ENCODE measurements at places on chromosomes 5 and 9.
A peak's percentile ranks its signal among the peaks of the same experiment; 100 is the strongest.

GRCh38 chr9:88358723-88359122, 29.5 kb upstream of the SPIN1 start:
- no peak for DNase-seq

DNA sequence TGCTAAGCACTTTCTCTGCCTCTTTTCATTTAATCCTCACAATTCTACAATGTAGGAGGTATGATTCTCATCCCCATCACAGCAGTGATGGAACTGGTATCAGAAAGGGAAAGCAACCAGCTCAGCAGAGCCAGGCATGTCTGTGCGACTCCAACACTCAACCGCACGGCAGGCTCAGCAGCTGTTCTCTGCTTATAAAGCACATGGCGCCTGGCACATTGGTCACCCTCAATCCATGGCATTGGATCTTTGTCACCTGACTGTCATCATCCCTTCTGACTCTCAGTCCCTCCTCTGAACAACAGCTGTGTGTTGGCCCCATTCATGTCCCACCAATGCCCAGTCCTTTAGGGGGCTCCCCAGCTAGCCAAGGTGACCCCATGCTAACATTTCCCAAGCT, 45.1 kb upstream of the HAND1 start:
- no peak for DNase-seq

DNA sequence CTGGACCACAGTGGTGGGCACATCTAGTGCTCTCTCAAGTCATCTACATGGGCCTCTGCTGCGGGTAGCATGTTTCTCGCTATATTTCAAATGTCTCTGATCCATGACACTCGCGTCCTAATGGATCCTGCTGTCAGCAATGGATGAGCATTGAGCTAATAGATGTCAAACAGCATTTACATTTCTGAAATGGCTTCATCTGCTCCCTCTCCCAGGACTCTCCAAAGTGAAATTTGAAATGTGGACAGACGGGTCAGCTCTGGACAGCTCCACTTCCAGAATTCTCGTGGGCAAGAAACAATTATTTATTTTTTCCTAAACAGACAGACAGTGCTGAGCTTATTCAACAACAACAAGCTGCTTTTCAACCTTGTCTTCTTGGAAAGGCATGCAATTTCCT, 58.1 kb downstream of the FSTL4 start:
- DNase-seq, result no peak

- no peak for DNase-seq
Observed at GRCh38 chr5:6201631-6202030, 176.7 kb downstream of the MED10 start.

DNA sequence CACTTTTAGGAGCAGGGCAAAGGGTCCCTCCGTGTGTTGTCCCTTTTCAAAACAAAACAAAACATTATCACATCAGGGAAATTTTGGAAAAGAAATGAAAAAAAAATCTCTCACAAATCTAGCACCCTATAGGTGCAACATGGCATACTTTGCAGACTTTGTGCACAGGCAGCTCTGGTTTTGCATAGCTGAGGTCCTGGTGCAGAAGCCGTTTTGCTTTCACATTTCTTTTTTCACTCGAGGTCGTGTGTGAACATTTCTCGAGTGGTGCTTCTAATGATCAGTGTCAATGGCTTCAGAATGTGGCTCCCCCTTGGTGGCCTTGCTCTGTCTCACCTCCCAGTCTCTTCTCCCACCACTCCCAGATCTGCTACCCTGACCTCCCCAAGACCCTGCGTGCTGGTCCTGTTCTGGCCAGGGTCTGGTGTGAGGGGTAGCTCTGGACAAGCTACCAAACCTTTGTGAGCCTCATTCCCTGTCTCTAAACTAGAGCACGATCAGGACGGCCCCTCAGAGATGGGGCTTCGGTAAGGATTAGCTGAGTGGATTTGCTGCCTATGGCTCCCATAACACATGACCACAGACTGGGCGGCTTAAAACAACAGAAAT, 258.0 kb downstream of the NSG2 start:
- no peak for DNase-seq

GRCh38 chr5:93791518-93791972, 50.1 kb upstream of the POU5F2 start:
- no peak for DNase-seq

- DNase-seq, result no peak
Observed at GRCh38 chr5:143400541-143401226, 2.8 kb downstream of the NR3C1 start.

GRCh38 chr5:154276973-154277331, 86.4 kb downstream of the GALNT10 start:
- DNase-seq, result peak; percentile 94

GRCh38 chr9:121013911-121014310, 36.2 kb downstream of the C5 start:
- DNase-seq, result no peak

DNA sequence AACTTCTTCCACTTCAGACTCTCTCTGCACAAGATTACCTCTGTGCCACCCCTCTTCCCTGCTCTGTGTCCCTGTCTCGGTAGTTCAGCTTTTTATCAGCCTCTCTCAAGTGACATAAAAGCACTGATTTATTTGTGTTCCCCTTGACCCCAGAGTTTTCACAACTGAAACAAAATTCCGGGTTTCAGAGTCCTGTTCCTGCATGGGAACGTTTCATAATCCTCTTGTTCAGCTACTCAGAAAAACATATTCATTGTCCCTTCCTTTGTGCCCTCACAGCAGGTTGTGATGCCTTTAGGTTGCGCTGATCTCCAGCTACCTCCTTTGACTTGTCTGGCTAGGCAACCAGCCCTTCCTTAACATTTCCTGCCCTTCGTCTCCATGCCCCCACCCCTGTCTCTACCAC, 13.7 kb upstream of the ITGA1 start:
- no peak for DNase-seq

DNA sequence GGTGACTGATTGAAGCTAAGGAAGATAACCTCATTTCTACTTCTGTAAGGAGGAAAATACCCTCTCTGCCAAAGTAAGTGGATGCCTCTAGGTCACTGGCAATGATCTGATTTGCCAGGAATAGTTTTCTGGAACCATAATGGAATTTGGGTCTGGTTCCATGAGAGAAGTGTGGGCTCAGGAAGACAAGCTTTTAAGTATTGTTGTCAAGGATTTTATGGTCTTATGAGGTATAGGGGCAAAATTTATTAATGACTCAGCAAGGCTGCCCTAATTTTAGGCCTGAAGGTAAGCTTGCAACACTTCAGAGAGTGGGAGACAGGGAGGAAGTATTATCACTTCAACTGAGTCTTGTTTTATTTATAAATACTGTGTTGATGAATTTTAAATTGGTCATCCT, 322.6 kb upstream of the ACTBL2 start:
- DNase-seq, result no peak

DNA sequence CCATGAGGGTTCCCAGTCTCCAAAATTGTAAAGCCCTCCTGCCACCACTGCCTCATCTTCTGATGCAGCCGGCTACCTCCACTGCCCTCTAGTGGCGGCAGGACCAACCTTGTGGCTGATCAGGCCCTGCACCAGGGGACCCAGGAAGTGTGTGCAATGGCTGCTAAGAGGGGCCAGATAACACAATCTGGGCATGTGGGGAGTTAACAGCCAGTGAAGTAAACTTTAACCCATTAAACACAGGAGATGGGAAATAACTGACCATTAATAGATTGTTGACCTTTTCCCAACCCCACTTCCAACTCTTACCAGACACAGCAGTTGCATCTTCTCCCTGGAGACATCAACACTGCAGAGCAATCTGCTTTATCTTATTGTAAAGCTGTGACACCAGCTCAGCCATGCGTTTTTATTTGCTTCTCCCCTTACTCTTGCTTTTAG, 63.3 kb downstream of the FREM1 start:
- no peak for DNase-seq

DNA sequence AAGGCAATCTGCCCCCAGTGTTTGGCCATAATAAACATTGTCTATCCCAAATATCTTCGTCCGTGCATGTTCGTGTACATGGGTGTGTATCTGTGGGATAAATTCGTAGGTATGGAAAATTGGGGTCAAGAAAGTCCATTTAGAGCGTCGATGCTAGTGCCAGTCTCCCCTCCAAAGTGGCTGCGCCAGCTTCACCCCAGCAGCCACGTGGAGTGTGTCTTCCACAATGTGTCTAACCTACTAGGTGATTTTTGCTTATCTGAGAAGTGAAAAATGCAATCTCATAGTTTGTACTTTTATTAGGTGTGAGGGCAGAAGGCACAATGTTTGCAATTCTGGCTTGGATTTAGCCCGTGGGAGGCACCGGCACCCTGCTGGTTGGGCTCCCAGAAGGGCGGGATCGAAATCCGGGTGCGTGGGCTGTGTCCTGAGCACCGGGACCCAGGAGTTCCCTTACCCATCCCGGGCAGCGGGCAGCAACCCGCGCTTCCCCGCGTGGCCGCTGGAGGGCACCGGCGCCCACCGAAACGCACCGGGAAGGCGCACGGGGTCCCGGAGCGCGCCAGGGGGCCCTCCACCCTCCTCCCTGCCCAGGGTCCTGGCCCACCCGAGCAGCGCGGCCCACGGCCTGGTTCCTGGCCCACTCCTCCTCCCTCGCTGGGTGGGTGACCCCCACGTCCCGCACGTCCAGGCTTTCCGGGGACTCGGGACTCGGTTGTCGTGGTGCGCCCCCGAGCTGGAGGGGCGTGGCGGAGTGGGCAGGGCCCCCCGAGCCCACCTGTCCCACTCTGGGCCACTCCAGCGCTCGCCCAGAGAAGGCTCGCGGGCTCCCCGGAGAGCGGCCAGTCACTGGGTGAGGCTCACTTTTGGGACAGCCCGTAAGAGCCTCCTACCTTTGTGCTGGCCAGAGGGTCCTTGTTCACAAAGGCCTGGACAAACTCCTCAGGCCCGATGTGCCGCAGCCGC, 55.4 kb upstream of the RNF130 start:
- no peak for DNase-seq

GRCh38 chr5:135591277-135591676, 12.5 kb upstream of the CXCL14 start:
- no peak for DNase-seq

DNA sequence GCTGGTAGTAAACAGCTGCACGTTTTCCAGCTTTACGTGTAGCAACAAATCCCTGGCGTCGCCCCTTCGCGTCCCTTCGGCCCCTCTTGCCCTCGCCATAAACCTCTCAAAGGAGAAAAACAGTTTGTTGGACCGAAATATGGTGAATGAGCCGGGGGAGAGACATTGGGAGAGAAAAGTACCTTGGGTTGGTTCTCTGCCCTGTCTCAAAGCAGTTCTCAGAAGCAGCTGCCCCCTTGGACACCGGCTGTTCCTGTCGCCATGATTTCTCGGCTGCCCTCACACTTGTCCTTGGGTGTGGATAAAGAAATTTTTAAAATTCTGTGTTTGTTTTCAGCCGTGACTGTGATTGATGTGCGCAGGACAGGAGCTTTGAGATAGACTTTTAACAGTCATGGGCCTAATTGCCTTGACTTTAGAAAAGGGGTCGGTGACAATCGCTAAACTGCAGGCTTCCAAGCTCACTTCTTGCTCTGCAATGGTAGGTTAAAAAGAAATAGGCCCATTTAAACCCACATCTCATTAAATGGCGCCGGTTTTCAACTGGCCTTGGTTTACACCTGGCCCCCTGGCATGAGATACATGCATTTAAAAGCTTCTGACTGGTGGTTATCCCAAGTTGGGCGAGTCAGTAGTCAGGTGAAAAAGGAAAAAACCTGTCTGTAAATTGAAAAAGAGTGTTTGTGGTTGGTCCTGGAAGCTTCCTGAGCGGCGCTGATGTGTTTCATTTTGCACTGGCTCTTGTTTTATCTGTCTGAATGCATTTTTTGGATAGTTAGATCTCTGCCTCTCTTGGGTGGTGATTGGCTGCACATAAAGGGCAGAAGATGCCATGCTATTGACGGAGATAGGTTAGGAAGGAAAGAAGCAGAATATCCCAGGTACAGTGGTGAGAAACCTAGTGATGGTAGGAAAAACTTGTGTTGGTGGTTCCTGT, 983 bp downstream of the RCL1 start:
- DNase-seq, result no peak

DNA sequence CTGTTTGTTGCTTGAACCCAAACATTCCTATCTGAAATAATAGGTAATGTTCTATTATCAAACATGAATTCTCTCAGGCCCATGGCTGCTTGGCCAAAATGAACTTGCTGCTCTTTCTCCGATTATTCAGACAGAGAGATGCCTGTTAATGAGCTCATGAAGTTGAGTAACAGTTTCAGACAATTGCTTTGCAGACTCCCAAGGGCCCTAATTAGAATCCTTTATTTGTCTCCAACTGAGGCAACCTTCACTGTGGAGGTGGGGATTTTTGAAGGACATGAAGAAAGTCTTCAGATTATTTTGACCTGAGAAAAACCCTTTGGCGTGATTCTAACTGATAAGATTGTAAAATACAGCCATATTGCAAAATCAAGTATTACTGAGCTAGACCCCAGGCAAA, 466.7 kb downstream of the NFIB start:
- no peak for DNase-seq

- no peak for DNase-seq
Observed at GRCh38 chr5:125549322-125549911, 803.0 kb upstream of the ZNF608 start.

GRCh38 chr5:17691762-17692161, 57.5 kb downstream of the TAF11L14 start:
- DNase-seq, result no peak

DNA sequence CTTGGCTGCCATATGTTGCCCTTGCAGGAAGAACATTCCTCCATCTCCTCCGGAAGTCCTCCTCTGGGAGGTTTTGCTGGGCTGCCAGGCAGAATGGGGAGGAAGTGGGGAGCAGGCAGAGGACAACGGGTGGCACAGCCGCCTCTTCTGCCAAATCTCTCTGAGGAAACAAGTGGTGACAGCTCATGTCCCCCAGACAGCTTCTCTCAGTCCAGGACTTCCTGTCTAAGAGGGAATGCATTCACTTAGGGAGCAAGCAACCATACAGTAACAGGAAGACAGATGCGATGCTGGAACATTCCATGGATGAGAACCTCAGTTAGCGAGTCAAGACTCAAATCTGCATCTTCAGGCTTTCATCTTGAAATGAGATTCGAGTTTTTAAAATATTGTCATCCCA, 701.0 kb downstream of the SEMA5A start:
- no peak for DNase-seq

DNA sequence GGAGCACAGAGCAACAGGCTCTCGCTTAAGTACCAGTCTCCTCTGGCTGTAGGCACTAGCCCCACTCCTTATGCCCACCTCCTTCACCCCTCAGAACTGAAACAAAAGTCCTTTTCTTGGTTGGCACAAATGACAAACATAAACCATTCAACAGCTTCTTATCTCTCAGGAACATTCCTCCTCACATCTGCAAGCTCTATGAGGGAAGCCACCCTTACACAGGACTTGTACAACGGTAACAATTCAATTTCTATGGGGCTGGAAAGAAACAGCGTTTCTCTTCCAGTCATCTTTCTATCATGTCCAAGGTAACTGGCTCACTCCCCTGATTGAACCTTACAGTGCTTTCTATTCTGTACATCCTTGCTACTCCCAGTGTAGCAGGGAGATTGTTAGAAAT, 74.1 kb downstream of the CSF2 start:
- DNase-seq, result no peak
